ENCODE measurements at places on chromosomes 13 and 19.

GRCh38 chr19:57719424-57719823 lies 8.0 kb downstream of the ZNF671 start:
- DNase-seq = no peak

DNA sequence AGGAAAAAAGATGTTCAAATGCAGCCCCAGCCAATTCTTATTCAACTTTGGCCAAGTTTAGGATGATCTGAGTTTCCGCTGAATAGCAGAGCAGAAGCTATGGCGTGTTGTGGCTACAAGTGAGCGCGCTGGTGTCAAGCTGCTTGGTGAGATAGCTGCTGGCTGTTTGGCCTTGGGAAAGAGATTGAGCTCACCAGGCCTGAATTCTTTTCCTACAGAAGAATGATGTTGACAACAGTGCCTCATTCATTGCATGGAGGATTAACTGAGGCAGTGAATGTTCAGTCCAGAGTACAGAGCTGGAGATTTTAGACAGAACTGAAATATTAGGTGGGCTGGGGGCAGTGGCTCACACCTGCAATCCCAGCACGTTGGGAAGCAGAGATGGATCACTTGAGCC lies 31.5 kb upstream of the MAP3K10 start:
- DNase-seq = no peak

DNA sequence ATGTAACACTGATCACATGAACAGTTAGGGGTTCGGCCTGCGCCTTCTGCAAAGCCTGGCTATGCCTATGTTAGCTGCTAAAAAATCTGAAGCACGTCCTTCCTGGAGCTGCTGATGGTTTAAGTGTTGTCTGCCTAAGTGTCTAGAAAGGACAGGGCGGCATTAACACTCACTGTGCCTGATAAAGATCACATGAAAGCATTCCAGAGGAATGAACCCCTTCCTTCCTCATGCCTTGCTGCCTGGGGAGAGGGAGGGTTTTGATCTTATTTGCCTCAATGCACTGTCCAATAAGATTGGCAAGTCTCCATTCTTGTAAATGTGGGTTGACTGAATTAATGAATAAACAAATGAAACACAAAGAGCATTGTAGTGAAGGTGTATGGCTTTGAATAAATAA lies 5.2 kb downstream of the DOCK9 start:
- no peak for DNase-seq

DNA sequence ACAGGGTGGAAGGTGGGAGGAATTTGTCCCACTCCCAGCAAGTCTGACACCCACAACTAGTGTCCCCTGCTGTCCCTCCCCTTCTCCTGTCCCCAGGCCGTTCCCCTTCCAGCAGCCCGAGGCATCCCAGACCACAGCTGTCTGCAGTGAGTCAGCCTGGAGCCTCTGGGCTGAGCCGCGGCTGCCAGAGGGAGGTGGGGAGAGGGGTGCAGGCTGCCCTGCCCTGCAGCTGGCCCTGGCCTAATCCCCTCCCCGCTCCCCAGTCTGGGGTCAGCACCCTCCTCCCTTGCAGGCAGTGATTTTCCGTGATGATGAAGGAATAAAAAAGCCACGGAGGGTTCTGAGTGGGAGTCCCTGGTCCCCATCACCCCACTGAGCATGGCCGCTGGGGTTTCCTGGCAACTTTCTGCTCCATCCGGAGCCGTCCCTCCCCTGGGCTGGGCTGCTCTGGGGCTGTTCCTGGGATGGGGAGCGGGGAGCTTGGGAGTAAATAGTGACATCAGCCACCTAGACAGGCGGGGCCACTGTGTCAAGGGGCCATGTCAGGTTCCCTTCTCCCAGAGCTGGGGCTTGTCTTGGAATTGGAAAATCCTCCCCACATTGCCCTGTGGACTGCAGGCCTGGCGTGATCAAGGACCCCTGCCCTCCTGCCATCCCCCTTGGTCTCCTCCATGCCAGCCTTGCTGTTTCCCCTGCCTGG lies 16.8 kb downstream of the SPC24 start:
- DNase-seq = peak; percentile 66

DNA sequence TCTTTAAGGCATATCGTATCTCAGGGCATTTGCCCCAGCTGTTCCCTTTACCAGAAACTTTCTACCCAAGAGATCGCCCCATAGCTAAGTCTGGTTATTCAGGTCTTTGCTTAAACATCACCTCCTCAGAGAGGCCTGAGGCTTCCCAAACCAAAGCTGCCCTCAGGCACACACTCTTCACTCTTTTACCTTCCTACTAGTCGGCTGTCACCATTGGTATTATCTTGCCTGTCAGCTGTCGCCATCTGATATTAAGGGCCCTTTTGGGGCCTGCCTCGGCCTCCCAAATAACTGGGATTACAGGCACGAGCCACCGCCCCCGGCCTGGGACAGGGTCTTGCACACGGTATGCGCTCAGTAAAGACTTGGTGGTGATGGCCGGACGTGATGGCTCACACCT lies 1.0 kb downstream of the GADD45GIP1 start:
- no peak for DNase-seq

- no peak for DNase-seq
Observed at GRCh38 chr13:77065461-77066147, 38.6 kb upstream of the FBXL3 start.

- no peak for DNase-seq
Observed at GRCh38 chr19:12769689-12770088, 5.7 kb downstream of the HOOK2 start.

GRCh38 chr19:13195678-13196077 lies 45.5 kb downstream of the IER2 start:
- DNase-seq = no peak

DNA sequence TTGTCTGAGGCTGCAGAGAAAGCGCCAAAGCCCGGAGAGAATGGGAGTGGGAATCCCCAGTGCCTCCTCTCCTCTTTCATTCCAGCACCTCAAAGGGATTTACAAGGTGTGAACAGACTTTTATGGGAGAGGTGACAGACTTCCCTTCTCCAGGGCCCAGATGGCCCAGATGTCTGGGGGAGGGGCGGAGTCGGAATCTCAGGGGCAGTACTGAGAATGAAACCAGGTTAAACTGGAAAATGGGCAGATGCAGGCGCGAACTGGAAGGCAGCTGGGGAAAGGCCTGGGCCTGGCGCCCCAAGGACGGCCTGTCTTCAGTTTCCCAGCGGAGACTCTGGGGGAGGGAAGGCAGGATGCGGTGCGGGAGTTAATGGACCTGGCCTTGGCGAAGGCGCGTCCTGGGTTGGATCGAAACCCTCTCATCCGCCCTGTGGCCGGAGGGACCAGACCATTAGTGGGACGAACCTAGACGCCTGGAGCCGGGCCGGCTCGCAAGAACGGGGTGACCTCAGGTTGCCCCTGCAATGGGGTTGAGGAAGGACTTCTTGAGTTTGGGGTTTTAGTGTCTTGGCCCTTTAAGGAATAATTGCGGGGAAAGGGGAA lies 592 bp upstream of the TRIP10 start:
- DNase-seq = peak; percentile 91

DNA sequence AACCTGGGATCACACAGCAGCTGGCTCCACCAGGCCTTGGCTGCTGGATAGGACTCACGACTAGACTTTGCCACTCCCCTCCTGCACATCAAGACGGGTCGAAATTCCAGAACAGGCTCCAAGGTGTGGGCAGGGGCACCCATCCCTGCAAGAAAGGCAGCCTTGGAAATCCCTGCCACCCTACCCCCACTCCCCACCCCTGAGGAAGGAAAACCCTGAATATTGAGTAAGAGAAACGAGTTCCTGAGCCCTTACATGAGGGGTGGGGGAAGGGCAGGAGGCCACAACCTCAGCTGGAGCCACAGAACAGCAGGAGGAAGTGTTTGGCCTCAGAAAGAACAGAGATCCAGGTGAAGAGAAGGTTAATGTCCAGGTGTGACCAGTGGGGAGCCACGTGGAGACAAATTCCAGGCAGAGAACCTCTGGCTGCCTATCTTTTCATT lies 20.1 kb downstream of the DEDD2 start:
- DNase-seq = no peak

DNA sequence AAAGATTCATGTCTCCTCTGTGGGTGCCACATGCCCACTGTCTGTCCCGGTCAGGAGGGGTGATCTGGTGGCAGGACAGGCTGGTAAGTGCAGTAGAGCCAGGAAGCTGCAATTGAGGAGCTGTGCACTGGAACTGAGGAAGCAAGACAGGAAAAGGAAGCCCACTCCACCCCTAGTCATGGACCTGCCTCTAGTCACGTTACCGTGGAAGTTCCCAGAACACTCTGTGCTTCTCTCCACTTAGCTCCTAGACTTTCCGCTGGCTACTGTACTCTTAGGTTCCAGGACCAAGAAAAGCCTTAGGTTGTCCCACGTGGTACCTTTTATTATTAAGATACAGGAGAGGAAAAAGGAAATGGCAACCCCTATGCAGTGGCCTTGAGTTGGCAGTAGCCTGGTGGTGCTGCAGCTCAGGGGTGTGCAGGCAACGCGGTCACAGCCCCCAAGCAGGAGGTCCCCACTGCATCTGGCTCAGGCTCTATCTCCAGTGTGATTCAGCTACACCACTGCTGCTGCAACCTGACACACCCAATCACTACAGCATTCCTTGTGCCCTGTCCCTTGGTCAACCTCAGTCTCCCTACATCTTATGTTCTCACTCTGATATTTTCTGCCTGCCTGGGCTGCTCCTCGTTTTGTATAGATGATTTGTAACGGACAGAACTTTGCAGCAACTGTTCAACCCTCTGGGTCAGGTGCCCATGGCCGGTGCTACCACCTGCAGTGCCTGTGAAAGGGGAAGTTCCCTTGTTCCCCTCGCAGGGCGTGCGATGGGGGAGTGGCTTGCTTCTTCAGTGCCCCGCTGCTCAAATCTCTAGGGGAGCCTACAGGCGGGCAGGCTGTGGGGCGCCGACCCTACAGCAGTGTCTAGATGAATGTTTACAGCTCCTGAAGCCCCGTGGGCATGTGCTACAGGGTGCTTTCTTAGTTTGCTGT lies 24.4 kb upstream of the GPR12 start:
- DNase-seq = no peak

DNA sequence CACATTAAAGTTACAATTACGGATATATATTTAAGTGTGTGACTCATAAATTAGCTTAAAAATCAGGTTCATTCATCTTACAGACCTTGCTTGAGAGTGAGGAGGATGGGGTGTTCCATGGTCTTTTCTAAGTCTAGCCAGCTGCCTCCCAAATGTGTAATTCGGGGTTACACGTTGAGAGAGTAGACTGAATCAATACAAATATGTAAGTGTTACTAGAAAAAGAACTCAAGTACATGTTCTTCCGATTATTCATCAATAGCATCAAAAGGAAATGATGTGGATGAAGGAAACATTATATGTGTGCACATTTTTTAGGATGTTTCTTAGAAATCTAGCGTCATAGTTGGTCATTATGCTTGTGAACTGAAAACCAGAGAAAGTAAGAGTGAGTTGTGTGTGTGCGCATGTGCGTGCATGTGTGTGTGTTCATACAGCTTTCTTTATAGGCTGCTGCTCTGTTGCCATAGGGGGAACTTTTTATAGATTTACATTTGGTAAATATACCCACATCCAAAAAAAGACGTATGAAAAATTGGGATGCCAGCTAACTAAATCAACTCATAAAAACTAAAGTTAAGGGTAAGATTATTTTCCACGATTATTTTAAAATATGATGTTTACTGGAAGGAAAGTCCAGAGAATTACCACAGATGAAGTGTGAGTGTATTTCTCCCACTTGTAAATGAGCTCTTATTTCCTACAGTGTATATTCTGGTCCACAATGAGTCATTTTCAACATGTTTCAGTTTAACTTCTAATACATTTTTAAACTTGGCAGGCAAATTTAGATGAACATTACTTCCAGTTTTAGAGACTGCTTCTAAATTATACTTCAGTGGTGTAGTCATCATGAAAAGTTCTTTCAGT lies 82.4 kb downstream of the PIBF1 start:
- DNase-seq = no peak

DNA sequence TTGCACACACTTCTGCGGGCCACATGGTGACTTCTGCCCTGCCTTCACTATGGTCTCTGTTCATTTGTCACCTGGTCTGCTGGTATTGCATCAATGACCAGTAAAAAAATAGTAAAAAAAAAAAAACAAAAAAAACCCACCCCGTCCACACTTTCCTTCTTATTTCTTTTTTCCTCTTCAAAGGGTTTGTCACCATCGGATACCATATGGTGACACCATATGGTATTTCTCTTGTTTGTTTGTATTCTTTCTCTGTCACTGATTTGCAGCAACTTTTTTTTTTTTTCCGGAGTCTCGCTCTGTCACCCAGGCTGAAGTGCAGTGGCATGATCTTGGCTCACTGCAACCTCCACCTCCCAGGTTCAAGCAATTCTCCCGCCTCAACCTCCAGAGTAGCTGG lies 26.2 kb upstream of the OR7C2 start:
- no peak for DNase-seq

- no peak for DNase-seq
Observed at GRCh38 chr13:32165796-32166195, 134.2 kb downstream of the FRY start.

GRCh38 chr13:23716401-23716800 lies 146.2 kb downstream of the TNFRSF19 start:
- no peak for DNase-seq

- DNase-seq = no peak
Observed at GRCh38 chr13:53121919-53122318, 93.3 kb downstream of the OLFM4 start.

DNA sequence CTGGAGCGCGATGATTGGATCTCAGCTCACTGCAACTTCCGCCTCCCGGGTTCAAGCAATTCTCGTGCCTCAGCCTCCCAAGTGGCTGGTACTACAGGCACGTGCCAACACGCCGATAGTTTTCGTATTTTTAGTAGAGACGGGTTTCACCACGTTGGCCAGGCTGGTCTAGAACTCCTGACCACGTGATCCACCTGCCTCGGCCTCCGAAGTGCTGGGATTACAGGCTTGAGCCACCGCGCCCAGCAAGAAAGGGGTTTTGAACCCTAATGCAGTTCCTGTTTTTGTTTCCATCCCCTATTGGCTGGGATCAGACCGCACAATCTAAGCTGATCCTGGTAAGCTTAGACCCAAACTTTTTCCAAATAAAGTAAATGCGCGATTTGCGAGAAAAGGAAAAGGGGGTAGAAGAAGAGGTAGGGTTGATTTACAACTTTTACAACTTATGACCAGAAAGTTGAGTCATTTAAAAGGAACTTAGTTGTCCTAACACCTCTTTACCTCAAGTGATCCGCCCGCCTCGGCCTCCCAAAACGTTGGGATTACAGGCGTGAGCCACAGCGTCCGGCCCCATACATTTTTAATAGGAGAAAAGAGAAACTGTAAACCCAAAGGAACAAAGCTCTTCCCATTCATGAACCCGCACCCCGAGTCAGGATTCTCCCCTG lies 764 bp downstream of the ZNF626 start:
- DNase-seq = no peak

DNA sequence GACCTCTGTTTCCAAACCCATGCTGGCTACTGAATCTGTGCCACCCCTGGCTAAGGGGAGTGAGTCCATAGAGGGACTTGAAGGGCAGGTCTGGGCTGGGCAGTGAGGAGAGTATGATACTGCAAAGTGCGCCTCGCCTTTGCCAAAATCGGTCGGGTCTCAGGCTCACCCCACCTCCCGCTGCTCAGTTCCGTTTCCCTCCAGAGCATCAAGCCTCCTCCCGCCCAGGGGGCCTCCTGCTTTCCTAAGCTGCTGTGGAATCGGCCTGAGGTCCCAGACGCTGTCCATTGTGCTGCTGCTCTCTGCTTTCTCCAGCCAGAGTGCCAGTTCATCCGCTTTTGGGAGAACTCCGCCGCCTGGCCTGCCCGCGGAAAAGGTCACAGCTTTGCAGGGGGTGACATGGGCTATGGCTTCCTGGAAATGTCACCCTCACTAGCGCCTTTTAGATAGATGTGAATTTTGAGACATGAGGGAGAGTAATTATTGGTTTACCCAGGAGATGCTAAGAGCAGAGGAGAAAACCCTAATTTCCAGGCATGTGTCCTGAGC lies 1418.4 kb downstream of the UQCRFS1 start:
- peak; percentile 5 for DNase-seq
